ENCODE measurements at places on chromosomes 3 and 15.

GRCh38 chr15:25703726-25704125 lies 159.4 kb downstream of the ATP10A start:
- DNase-seq = no peak

DNA sequence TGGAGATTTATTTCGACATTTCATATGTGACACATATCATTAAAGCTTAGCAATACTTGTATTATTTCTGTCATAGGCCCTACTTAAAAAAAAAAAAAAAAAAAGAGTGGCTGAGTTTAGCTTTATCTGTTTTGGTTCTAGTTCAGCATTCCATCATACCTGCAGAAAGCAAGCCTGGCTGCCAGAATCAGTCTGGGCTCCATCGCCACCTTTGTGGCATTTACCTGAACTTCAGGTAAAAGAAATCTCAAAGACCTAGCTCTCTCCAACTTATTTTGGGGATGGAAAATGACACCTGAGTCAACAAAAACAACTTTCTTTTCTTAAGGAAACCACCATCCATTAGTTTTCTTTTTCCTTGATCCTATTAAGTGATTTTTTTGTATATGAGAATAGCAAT lies 82.1 kb downstream of the NEK10 start:
- DNase-seq = no peak

- DNase-seq = no peak
These were observed 4.6 kb downstream of the IGDCC3 start for GRCh38 chr15:65373163-65373651.

GRCh38 chr15:68301301-68301700 lies 23.8 kb downstream of the FEM1B start:
- no peak for DNase-seq

GRCh38 chr3:64048631-64049061 lies 25.4 kb upstream of the PSMD6 start:
- no peak for DNase-seq
